Left colon (tissue), 2 donors: ENCODE measurements at places on chromosomes 4 and X.

DNA sequence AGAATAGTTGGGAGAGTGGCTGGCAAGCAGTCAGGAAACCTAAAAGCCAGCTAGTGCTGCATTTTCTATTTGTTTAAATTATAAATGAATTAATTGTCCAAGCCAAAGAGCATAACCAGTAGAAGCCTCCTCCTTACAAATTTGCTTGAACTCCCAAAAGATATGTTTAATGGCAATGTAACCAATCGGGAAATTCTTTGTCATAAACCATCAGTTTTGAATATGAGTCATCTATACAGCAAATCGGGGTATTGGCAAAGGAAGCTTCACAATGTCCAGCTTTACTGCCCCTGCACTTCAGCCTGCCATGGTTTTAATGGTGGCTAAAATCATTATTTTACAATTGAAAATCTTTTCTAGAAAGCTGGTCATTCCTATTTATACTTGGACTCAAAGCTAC, 216.6 kb downstream of the SHROOM3 start:
- no peak for DNase-seq

DNA sequence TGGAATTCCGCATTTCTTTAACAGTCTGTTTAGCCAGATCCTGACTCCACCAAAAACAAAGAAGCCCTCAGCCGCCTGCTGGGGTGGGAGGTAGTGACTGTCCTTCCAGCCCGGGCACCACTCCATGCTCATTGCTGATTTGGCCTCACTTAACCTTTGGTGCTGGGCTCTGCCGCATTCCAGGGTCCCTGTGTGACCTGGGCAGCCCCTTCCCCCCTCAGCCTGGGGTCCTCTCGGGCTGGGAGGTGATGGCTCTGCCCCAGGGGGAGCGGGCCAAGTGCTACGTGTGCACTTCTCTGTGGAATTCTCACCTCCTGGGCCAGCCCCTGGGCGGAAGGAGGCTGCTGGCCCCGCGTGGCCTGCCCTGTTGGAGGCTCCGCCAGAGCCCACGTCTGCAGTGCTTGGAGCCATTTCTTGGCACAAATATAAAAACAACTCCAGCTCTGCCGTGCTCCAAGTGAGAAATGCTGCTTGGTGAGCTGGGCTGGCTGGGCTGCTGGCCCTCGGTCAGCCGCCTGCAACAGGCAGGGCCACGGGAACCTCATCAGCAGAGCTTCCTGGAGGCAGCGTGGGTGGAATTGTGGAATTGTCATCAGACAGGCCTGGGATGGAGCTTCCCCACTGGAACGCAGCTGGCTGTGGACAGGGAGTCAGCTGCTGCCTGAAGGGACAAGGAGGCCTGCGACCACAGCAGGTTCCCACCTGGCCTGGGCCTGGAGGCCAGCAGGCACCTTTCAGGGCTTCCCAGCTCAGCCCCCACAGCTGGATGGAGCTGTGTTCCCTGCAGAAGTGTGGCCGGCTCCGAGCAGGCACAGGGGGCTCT, 66.0 kb downstream of the TRMT44 start:
- peak; percentile 37 for DNase-seq

GRCh38 chr4:80540785-80541469, 205.4 kb downstream of the CFAP299 start:
- DNase-seq: no peak

DNA sequence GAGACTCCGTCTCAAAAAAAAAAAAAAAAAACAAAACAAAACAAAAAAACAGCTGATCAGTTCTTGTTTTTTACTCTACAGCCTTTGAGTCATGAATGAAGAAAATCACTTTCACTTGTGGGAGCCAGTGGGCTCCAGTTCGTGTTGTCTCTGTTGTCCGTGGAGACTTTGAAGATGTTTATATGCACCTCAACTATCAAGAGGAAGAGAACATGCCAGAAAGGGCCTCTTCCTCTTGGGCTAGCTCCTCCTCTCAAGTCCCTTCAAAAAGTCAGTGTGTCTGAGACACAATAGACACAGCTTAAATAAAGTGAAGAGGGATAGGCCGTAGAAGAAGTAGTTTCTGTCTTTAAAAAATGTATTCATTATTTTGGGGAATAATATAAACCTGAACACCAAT, 182.7 kb downstream of the KDR start:
- no peak for DNase-seq

DNA sequence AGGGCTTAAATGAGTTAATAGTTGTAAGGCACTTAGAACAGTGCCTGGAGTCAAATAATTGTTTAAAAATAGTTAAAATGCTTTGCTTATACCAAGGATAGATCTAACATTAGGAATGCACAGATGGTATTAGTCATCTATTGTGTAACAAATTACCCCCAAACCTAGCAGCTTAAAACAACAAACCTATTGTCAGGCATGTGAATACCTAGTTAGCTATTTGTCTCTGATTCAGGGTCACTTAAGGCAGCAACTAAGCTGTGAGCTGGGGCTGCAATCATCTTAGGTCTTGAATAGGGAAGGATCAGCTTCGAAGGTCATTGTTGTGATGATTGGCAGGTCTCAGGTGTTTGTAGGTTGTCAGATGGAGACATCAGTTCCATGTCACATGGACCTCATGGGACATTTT, 42.4 kb upstream of the AGA start:
- DNase-seq: no peak

- no peak for DNase-seq
Observed at GRCh38 chrX:16977771-16978170, 31.3 kb downstream of the REPS2 start.

DNA sequence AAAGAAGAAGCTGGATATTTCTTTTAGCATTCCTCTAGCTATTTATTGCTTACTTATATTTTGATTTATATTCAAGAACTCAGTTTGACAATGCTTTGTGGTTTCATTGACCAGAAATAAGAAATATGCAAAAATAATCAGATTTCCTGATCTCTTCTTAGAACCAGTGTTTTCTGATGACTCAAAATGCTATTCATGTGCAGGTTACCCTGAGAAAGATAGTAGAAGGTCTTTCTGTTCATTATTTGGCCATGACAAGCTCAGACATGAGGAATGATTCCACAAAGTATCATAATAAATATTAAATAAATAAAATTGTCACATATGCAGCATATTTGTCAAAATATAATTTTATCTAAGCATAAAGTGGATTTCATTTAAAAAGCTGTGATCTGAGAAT, 24.1 kb downstream of the ADH7 start:
- DNase-seq: no peak

DNA sequence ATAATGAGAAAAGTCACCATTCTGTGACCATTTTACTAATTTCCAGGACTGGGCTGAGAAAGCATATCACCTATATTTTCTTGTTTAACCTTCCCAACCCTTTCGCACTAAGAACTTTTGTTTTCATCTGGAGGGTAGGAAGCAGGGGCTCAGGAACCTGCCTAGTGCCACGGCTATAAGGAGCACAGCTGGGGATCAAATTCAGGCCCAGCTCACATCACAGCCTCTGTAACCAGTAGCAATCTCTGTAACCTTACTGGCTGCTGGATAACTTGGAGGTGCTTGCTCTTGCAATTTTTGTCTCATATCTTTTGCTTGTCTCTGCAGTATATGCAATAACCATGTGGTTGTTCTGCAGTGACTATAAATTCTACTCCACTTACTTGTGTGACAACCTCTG, 76.7 kb upstream of the PLAC1 start:
- no peak for DNase-seq

- DNase-seq: no peak
Observed at GRCh38 chr4:156575430-156576073, 396.0 kb downstream of the PDGFC start.

- DNase-seq: no peak
Observed at GRCh38 chrX:21847342-21847741, 7.9 kb downstream of the MBTPS2 start.

GRCh38 chr4:143375326-143376073, 38.8 kb downstream of the GAB1 start:
- no peak for DNase-seq
